Choroid plexus epithelial cell (primary cell): ENCODE measurements at places on chromosomes 2 and 18.

DNA sequence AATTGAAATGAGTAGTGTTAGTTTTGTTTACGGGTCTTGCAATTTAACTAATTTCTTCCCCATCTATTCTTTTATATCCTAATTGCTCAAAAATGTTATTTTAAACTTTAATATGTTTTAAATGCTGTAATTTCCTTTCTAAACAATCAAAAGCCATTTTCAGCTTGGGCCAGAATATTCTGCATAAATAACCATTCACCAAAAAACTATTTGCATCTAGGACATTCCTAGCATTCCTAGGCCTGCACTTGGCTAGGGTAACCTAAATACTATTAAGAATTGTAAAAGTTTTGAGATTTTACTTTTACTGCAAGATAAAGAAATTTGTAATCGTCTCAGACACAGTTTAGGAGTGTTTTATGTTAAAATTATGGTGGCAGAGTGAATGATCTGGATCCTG, 7.8 kb upstream of the ETAA1 start:
- peak; percentile 82 for DNase-seq

DNA sequence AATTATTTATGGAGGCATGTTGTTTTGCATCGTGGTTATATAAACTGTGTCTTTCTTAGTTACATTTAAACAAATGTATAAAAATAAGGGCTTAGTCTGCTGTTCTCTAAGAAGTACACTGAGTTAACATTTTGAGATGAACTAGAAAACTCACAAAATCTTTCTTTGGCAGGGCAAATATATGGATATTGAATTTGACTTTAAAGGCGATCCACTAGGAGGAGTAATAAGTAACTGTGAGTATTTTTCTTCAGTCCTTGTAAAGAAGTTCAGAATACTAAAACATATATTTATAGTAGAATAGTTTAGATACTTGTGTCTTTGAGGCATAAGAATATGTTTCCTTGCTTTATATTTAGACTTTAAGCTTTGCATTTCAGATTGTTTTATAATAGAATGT, 104.8 kb downstream of the MYO1B start:
- no peak for DNase-seq

DNA sequence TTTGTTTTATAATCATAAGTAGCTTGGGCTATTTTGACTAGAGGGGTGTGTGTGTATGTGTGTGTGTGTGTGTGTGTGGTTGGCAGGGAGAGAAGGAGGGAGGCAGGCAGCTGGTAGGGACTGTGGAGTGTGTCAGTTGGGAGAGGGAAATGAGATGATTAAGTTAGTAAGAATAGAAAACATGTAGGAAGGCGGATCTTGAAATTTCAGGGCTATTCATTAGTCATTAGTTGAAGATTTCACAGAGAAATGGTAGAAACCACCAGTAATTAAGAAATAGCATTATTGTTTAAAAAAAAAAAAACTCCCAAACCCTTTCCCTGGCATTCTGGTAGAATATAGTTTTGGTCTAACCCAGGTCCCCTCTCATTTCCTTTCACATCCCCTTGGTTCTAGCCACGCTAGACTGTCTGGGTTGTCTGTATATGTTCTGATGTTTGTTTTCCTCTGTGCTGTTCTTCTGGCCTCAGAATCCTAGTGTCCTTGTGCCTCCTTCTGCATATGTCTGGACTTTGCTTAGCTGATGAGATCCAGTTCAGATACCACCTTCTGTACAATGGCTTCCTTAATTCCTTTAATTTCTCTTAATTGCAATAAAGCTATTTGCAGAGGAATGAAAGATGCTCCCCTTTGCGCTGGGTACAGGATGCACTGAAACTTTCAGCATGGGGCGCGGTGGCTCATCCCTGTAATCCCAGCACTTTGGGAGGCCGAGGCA, 161.6 kb downstream of the NEDD4L start:
- DNase-seq, result peak; percentile 62

- DNase-seq, result no peak
Measured at GRCh38 chr2:12750166-12750905, 33.6 kb downstream of the TRIB2 start.

DNA sequence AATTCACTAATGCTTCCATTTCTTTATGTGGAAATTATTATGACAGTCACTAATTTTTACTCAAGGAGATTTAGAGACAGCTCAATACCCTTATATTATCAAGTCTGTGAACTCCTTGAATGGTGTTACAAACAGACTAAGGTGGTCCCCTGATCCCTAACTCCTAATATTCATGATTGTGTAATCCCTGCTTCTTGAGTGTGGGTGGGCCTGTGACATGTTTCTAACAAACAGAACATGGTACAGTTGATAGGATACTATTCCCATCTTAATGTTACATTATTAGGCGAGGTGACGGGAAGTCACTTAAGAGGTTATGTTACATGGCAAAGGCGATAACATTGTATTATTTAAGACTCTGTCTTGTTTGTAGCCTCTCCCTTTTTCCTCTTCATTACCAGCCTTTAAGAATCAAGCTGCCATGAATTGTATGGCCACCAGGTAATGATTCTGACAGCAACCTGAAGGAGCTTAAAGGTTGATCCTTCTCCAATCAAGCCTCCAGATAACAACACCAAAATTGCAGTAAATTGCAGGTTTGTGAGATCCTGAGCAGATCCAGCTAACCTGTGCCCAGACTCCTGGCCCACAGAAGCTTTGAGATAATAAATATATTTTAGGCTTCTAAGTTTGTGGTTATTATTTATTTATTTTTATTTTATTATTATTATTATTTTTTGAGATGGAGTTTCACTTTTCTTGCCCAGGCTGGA, 32.1 kb downstream of the CYTIP start:
- no peak for DNase-seq

- DNase-seq, result no peak
Measured at GRCh38 chr2:14422426-14422825, 210.1 kb upstream of the LRATD1 start.

GRCh38 chr2:31079665-31080064, 58.6 kb downstream of the GALNT14 start:
- no peak for DNase-seq

GRCh38 chr2:14492920-14493503, 139.5 kb upstream of the LRATD1 start:
- DNase-seq, result peak; percentile 43

DNA sequence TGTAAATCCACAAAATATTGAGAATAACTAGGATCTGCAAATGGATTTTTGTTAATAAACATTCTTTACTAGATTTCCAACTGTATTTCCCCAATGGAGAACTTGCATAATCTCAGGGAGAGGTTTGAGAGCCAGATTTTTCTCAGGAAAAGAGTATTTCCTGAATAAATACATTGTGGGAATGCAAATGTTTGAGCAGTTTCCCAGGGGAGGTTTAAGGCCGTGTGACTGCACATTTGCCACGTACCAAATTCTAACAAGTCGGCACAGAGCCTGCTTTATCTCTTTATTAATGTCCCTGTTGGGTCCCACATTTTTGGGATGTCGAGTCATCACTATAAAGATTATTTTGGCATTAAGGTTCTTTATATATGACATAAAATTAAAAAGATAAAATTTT, 27.0 kb downstream of the TFPI start:
- peak; percentile 70 for DNase-seq
